Stimulated activated CD8-positive, alpha-beta memory T cell treated with anti-CD3 and anti-CD28 coated beads, Interleukin-4, amount 100 ng/mL, for 48 hours (primary cell): ENCODE measurements at places on chromosomes 12 and 14.

DNA sequence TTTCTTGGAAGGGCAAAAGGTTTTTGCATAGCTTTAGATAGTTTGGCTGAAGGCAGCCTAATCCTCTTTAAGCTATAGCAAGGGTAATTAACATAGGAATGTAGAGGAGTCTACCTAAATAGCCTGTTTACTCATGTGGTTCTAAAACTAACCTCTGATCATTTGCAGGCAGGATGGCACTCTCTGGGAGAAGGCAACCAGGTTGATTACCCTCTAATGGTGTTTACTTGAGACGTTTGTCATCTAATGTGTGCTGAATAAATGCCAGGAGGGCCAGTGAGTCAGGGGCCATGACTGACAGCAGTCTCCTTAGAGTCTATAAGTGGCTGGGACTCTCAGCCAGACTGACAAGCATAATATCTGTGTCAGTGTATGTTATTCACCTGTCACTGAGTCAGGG, 286.4 kb downstream of the PCNX1 start:
- no peak for DNase-seq

GRCh38 chr12:64673490-64674169, 63.3 kb downstream of the RASSF3 start:
- DNase-seq = no peak

DNA sequence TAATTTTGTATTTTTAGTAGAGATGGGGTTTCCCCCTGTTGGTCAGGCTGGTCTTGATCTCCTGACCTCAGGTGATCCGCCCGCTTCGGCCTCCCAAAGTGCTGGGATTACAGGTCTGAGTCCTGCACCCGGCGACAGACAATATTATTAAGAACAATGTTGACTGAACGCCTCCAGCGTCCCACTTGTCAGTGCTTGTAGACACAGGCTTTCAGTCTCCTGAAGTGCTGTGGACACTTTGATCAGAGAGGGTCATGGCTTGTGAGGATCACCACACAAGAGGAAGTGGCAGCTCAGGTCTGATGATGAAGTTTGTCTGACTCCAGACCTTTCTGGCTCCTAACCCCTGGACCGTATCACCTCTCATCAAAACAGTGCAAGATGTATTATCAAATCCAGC, 114.6 kb downstream of the CHST11 start:
- no peak for DNase-seq

DNA sequence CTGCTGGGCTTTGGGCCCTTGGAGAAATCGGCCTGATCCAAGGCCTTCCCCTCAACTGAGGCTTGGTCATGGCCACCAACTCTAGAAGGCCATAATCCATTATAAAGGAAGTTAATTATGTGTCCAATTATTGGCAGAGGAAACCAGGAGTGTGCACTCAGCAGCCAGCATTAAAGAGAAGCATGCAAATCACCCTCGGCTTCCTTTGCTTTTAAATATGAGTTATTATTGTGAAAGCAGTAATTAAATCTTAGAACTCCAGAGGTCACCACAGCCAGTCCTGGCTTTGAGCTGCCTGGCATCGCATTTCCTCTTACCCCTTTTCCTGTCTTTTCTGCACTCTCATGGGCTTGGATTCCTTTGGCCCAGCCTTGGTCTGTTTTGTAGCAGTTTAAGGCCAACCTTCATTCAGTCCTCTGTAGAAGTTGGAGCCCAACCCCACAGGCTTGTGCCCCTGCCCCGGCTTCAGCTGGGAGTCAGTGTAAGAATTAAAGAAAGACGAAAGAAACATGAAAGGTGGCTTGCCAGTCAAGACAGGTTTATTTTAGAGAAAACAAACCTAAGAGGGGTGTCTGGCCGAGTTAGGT, 14.7 kb upstream of the KRT86 start:
- DNase-seq = no peak

GRCh38 chr14:99203080-99203479, 68.9 kb downstream of the BCL11B start:
- DNase-seq = no peak

DNA sequence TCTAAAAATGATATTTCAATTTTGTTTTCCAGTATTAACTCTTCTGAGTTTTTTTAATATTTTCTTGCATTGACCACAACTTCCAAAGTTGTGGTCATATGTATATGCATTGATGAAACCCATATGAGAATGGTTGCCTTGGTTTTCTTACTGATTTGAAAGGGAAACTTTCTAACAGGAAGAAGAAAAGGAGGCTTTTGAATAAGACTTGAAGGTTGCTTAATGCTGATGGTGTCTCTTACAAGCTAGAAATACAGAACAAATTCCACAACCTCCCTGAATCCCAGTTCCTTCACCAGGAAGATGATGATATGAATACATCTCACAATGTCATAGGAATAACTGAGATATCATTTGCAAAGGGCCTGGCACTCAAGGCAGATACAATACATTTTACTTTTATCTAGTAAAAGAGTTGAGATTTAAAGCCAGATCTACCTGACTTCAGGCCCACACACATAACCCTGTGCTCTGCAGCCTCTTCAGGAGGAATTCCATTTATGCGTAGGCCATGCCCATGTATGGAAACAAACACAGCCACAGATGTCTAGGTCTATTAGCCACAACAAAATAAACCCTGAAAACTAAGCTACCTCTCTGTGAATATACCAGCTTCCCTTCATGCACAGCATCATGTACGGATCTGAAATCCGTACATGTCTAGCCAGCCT, 165.4 kb upstream of the PLEKHG7 start:
- DNase-seq = no peak

- DNase-seq = no peak
Measured at GRCh38 chr12:108604208-108604941, 6.5 kb upstream of the TMEM119 start.

DNA sequence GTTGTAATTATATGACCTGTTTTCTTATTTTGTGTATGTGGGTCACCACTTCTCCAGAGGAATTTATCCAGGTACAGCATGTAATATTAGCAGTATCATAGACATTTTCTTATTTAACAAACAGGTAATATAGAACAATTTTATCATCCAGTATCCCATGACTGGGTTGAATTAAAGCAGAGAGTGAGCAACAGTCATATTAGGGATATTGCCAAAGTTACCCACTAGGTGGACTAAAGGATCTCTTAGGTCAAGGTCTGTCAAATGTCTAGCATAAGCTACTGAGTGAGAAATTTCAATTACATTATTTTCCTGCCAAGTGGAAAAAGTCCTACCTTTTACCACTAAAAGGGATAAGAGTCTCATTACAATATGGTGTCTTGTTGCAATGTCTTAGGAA, 62.1 kb upstream of the TRIM9 start:
- DNase-seq = no peak
